ENCODE measurements at places on chromosomes 7 and 10. TPM values are rescaled to one million over a fixed set of nuclear protein-coding genes. Genes with fewer than 3 reads are reported as not detected.

The CALCR gene
- total RNA-seq = not detected

The RAB19 gene
- total RNA-seq = 3.6 TPM

The IRF5 gene
- total RNA-seq = 8.5 TPM

The PRSS1 gene
- total RNA-seq = 0.87 TPM

The SPDYE8 gene
- not detected for total RNA-seq

The MYOZ1 gene
- total RNA-seq = 1.1 TPM

The SUGCT gene
- 3.8 TPM for total RNA-seq

The PNLIPRP1 gene
- not detected for total RNA-seq

The ASL gene
- 39.7 TPM for total RNA-seq

The VSTM4 gene
- 0.29 TPM for total RNA-seq

The RASA4B gene
- total RNA-seq = 2.3 TPM

The DNMBP gene
- total RNA-seq = 17.2 TPM

The LFNG gene
- total RNA-seq = 37.0 TPM

- no peak for DNase-seq
These were observed 184.1 kb upstream of the STK17A start for GRCh38 chr7:43398831-43399230.

GRCh38 chr10:65348637-65349036, 1577.2 kb upstream of the LRRTM3 start:
- no peak for DNase-seq

DNA sequence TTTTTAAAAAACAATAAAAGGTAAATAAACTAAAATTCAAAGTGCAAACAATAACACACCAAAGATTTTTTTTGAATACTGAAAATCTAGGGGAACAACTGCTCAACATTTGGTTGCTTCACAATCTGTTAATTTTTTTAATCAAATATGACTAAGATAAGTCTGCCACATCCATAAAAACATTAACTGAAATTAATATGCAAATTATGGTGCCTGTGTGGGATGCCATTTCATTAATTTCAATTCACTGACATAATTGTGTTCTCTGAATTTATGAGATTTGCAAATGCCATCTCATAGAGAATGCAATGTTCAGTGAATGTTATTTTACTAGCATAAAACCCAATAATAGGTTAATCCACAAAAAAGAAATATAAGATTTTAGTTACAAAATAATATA, 233.8 kb downstream of the LRRN3 start:
- no peak for DNase-seq

DNA sequence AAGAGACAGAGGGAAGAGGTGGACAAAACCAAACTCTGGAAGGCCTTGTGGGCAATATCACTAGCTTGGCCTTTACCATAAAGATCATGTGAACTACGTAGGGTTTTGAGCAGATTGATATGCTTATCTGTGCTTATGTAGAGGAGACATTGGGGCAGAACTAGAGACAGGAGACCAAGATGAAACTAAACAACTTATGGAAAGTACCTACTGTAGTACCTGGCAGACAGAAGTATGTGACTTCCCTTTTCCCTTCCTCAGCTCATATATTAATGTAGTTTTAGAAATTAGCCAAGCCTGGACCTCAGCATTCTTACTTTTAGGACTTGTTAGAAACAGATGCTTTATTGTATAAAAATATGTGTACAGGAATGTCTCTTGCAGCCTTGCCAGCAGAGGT, 14.0 kb upstream of the IL6 start:
- no peak for DNase-seq

DNA sequence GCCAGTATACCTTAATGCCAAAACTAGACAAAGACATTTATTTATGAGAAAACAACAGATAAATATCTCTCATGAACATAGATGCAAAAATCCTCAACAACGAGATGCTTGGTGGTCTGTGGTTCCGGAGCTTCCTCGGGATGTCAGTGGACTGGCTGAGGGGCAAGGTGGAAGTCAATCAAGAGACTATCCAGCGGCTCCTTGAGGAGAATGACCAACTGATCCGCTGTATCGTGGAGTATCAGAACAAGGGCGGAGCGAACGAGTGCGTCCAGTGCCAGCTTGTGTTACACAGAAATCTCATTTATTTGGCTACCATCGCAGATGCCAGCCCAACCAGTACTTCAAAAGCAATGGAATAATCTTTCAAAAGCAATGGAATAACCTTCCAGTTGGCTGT, 60.0 kb upstream of the PARD3 start:
- DNase-seq = no peak

- DNase-seq = no peak
These were observed 187.6 kb upstream of the ITGB1 start for GRCh38 chr10:33145451-33146188.

DNA sequence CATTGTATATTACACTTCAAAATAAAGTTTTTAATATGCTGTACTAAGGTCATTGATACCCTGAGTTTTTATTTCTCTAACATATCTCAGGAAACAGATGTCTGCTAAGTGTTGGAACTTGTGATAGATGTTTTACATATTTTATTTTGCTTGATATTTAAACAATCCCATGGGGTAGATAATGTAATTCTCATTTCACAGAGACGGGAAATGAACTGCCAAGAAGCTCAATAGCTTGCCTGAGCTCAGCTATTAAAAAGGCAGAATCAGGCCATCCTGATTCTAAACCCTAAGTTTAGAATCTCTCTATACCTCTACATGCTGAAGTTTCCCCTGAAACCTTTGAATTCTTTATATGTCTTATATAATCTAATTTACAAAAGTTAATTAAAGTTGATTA, 126.3 kb downstream of the LRRC18 start:
- DNase-seq = no peak

- DNase-seq = no peak
These were observed 109.0 kb upstream of the PLXNA4 start for GRCh38 chr7:132685277-132685676.

GRCh38 chr10:91893051-91893450, 16.2 kb downstream of the FGFBP3 start:
- DNase-seq = no peak

DNA sequence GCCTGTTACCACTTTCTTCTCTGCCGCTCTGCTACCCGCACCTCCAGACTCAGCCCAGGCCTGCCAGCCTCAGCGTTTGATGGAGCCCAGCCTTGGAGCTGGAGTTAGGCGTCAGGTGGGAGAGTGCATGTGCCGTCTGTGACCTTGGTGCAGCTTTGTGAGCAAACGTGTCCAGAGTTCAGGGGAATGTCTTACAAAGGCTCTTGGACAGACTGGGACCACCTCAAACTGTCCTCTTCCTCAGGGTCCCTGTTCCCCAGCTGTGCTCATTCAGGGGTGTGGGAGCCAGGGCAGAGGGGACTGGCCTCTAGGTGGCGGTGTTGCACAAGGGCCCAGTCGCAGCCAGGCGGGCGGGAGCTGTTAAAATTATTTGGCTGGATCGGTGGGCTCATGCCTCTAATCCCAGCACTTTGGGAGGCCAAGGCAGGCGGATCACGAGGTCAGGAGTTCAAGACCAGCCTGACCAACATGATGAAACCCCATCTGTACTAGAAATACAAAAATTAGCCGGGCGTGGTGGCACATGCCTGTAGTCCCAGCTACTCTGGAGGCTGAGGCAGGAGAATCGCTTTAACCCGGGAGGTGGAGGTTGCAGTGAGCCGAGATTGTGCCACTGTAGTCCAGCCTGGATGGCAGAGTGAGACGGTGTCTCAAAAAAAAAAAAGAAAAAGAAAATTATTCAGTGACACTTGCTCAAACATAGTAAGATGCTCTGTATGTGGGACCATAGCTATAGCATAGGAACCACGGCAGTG, 89.2 kb downstream of the ADCY1 start:
- no peak for DNase-seq

DNA sequence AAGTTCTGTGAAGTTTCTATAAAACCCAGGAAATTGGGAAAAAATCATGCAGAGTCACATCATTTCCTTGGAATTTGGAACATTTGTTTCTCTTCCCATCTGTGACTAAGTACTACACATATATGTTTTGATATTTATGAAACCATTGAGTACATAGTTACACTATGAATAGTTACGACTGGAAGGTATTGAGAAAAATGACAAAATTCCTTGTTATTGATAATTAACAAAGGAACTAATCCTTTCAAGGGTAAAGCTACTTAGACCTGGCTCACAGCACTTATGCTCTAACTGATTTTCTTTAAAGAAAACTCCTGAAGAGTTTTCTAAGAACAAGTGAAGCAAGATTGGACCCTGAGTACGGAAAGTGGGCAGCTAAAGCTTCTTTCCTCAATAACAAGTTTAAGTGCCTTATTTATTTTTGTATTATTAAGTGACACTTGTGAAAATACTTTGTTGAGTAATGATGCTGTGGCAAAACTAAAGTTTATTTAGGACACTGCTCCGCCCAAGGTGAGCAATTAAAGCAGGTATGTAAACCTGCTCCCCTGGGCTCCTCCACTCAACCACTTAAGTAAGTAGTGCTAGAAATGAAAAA, 12.0 kb upstream of the GLCCI1 start:
- DNase-seq = no peak

DNA sequence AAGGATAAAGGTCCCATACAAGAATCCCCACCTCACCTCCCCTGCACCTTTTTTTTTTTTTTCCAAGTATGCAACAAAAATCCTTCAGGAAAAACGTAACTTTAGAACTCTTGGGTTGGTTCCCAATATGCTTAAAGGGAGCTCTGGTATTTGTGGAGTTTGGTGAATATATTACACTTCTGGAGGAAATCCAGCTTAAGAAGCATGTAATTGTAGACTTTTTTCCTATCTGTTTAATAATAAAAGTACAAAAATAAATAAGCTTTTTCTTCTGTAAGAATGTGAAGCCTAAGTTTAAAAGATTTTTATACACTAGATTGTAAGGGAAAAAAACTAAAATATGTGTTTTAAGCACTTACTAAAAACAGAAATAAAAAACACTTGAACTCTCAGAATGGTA, 102.3 kb downstream of the SORBS1 start:
- no peak for DNase-seq

GRCh38 chr7:132410385-132410784, 165.9 kb downstream of the PLXNA4 start:
- DNase-seq = no peak

- no peak for DNase-seq
These were observed 97.7 kb downstream of the ACTR3B start for GRCh38 chr7:152857272-152857671.

DNA sequence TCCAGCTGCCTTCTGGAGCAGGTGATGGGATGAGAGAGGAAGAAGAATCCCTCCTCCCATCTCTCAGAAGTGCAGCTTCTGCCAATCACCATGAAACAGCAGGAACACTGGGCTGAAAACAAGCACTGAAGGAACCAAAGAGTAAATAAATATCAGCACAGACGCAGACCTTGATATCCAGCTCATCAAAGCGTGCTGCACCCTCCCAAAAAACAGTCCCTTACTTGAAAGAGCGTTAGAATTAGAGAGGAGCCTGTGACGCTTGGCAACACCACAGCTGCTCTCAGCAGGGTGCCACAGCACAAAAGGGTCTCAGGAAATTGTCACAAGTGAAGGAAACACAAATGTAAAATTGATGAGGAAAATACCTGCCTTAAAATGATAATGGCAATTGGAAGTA, 39.5 kb downstream of the KLF6 start:
- DNase-seq = no peak

DNA sequence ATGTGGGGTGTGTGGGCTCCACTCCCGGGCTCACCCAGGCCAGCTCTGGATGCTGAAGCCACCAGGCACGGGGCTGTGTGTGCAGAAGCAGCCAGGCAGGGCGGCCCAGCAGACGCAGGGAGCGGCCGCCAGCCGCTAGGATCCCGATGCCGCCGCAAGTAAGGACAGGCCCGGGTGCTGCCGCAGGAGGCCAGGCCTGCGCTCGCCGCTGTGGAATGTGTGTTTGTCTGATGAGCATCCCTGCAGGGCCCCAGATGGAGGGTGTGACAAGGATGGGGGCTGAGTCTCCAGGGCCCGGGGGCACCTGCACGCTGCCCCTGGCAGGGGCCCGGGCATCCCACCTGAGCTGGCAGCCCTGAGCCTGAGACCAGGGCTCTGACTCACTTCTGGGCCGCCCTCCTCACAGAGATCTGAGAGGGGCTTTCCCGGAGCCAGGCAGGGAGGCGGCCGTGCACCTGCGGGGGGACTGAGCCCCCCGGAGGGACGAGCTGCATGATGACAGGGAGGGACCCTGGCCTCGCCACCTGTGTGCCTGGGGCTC, 101.5 kb downstream of the FOXL3 start:
- no peak for DNase-seq

GRCh38 chr7:25615003-25615402, 386.7 kb upstream of the NPVF start:
- DNase-seq = no peak

DNA sequence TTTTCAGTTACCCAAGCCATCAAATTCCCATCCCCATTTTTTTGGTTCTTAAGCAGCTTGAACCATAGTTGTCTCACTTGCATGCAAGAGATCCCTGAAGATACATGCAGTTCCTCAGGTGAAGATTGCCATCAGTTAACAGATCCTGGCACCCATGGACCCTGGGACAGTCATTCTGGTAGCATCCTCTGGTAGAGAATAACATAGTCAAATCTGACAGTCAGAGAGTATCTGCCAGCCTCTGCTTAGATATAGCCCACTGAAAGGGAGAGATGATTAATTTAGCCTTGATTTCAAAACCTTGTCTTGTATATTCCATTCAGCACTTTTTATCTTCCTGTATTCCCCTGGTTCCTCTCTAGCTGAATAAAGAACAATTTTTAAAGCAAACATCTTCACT, 280.4 kb downstream of the KCNMA1 start:
- no peak for DNase-seq

DNA sequence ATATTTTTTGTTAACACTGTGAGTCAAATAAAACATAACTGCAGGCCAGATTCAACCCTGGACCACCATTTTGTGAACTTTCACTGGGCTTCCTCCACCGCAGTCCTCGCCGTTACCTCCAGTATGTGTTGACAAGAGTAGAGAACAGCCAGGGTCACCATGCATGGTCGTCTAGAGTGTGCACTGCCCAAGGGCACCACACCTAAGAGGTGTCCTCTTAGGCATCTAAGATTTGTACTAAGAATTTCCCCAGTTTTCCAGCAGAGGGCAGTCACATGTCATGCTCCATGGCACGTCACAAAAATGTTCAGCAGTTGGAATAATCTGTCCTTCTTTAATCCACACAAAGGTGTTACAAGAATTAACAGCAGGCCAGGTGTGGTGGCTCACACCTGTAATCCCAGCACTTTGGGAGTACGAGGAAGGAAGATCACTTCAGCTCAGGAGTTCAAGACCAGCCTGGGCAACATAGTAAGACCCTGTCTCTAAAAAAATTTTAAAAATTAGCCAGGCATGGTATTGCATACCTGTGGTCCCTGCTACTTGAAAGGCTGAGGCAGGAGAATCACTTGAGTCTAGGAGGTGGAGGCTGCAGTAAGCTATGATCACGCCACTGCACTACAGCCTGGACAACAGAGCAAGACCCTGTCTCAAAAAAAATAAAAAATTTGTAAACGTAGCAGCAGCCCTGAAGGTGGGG, 71.2 kb upstream of the FOXK1 start:
- peak; percentile 23 for DNase-seq

- no peak for DNase-seq
These were observed 37.2 kb upstream of the PCBD1 start for GRCh38 chr10:70925377-70926225.

- no peak for DNase-seq
These were observed 28.0 kb downstream of the RHOBTB1 start for GRCh38 chr10:60916025-60916424.

- DNase-seq = no peak
These were observed 356 bp upstream of the NDUFB2 start for GRCh38 chr7:140696024-140696679.

- DNase-seq = no peak
These were observed 53.0 kb downstream of the CTBP2 start for GRCh38 chr10:125107166-125107949.

GRCh38 chr7:143050931-143051330, 1.2 kb upstream of the OR6V1 start:
- no peak for DNase-seq
